Right renal pelvis (tissue), 4 donors: ENCODE measurements at places on chromosomes 7 and 10.

DNA sequence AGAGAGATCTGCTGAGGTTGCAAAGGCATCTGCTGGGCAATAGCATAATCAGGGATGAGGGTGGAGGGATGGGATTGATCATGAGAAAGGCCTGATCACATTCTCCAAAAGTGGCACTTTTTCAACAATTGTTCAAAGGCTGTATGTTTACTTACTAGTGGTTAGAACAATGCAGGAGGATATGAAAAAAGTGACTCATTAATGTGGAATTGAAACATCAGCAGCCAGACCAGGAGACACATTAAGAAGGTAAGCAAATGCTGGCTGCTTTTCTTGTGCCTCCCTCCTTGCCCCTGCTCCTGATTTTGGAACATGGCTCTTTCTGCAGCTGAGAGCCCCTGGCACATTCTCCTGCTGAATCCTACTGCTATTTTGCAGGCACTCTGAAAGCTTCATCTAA is 63.5 kb downstream of the FAM204A start:
- no peak for DNase-seq

- no peak for DNase-seq
Observed at GRCh38 chr7:96654630-96655188, 54.9 kb downstream of the SEM1 start.

GRCh38 chr10:104337985-104338735 is at the start of gene ITPRIP:
TSS of gene ITPRIP (minus strand) at chr10:104338465. CDS start at chr10:104316051, 22,414 bp downstream.
- no peak for DNase-seq

- no peak for DNase-seq
Observed at GRCh38 chr7:48350515-48350914, 179.3 kb downstream of the ABCA13 start.

DNA sequence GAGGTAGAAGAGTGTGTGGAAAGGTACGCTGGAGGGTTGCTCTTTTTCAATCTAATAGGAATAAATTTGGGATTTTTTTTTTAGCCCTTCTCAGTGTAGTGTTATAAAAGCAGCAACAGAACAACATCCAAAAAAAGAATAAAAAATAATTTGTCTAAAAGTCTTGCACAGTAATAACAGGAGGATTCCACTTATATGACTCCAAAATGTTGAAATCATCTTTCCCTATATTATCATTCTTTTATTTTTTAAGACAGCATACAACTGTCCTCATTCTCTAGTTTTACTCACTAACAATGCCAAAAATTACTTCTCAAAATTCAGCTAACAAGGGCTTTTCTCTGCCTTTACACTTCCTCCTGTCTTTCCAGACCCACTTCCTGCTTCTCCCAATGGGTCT is 27.8 kb downstream of the IL2RA start:
- no peak for DNase-seq

GRCh38 chr10:35898716-35899440 is 256.8 kb upstream of the FZD8 start:
- no peak for DNase-seq

DNA sequence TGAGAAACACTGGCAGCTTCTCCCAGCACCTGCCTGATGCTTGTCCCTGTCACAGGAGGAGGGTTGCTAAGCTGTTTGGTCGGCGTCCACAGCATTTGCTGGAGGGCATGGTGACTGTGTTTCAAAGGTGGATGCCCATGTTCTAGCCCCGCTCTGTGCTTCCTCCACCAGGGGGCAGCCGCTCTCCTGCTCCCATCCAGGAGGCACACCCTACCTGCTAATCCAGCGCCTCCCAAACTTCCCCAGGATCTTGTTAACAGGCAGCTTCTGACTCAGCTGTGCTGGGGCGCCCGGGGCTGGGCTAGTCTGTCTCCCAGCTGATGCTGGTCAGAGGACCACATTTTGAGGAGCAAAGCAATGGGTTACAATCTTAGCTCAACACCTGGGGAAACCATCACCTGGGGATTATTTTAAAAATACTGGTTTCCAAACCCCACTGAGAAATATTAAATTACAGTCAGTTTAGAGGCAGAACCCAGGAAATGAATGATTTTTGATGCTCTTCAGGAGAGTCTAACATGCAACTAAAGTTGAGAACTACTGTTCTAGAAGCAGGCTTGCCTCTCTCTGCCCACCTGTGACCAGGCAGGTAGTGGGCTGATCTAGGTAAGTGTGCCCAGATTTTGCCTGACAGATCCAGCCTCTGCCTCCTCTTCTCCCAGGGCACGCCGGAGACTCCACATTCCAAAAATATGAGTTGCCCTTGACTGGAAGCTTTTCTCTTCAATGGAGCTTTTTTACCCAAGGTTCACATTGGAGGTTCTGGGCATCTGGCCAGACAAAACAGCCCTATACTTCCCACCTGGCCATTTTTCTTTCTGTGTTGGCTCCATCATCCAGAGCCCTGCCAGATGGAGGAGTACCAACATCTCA is 92.7 kb upstream of the GPR26 start:
- no peak for DNase-seq

DNA sequence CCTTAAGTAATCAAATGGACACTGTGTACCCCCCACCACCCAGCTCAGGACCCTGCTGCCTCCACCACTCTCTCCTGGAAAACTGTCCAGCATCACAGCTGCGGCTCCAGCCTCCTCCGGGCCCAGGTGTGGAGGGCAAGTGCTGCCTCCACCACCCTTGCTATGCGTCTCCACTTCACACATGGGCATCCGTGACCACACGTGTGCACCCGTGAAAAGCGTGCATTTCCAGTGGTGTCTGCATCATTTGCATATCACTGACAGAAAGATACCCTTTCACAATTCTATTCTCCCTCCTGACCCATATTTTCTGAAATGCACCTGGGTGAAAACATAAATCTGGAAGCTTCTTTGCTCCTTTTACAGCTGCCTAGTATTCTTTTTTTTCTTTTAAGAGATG is 89.7 kb upstream of the PDGFA start:
- no peak for DNase-seq

GRCh38 chr7:64685741-64686140 is 19.8 kb downstream of the ZNF107 start:
- DNase-seq = no peak

GRCh38 chr7:111229916-111230315 is 139.0 kb downstream of the LRRN3 start:
- no peak for DNase-seq

GRCh38 chr7:47313564-47313963 is 268.3 kb downstream of the TNS3 start:
- DNase-seq = no peak

GRCh38 chr10:14385596-14386593 is 55.2 kb upstream of the FRMD4A start:
- no peak for DNase-seq

DNA sequence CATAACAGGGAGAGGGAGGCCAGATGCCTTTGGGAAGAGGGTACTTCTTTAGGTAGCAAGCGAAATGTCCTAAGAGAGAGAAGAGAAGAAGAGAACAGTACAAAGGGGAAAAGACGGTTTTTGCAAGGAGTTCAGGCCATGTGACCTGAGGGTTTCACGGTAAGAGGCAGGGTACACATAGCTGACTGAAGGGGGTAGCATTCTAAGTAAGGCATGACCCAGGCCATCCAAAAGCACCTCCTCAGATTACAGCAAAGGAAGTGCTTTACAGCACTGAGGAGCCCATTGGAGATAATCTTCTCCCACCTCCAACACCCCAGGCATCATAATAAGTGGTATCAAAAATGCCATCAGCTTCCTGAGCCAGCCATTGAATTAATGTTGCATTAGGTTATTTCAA is 258.2 kb upstream of the NPY start:
- DNase-seq = no peak

DNA sequence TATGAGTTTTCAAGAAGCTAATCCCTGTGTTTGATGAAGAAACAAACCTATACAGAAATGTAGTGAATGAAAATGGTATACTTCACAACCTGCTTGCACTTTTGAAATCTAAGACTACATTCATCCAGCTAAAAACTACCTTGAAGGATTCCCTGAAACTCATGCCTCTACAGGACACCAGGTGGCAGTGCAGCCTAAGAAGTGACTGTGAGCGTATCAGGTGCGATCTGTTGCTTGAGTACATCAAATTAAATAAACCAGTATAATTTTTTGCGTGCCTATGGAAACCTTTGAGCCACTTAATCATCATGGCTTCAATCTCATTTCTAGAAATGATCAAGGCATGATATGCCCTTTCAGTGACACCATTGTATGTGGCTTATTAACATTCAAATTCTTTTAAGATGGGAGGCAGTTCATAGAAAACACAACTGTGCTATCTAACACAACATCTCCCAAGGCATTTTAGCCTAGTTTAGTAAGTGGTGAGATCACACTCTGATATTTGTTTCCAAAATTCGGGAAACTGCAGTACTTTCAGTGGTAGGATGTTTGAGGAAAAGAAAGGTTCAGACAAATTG is 57.4 kb downstream of the PPP1R17 start:
- DNase-seq = peak; percentile 61

- DNase-seq = peak; percentile 24
Observed at GRCh38 chr10:99431190-99431760, 851 bp upstream of the GOT1 start.

- DNase-seq = no peak
Observed at GRCh38 chr7:4050126-4050660, 631.9 kb upstream of the FOXK1 start.

DNA sequence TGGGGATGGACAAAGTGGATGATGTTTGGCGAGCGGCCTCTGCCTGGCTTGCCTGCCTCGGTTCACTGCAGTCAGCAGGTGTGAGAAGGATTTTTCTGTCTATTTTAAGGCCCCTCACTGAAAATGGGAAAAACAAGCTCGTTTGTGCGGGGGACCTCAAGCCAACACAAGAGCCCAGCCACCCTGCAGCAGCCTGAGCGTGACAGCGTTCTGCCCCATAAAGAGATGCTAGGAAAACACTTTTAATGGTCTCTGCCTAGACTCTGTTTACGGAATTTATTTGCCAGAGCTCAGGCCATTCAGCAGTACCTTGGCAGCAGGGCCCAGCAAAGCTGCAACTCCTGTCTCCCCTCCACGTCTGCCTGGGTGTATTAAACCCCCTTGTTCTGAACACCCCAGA is 131.7 kb downstream of the GRK5 start:
- DNase-seq = no peak

DNA sequence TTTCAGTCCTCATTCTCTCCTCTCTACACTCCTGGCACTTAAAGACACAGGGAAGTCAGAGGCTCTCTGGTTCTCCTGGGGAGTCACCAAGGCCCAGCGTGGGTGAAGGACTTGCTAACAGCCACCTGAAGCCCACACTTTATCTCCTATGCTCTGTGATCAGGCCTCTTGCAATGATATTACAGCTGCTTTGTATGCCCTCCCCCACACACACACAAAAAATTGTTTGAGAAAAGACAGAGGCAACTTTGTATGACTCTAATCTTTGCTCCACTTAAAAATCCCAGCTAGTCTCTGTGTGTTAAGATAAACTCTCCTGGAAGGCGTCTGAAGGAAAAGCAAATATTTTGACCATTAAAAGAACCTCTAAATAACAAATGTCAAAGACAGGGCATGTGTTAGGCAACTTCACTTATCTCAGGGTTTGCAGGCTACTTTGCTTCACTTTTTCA is 507.2 kb downstream of the TNS3 start:
- no peak for DNase-seq

DNA sequence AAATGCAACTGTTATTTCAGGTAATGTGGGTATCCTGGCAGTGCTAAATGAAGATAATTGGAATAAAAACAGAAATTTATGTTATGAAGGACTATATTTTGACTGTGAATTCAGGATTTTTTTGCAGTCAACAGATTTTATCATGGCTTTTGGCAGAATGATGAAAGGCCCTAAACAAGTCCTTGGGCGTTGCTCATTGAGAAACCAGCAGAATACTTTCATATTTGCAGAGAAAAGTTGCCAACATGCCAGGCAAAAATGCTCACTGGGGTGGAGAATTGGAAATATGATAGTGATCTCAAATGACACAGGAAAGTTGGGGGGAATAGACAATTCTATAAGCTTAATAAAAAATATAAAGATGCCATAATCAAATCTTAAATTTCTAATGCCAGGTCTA is 121.1 kb downstream of the GPR85 start:
- no peak for DNase-seq

DNA sequence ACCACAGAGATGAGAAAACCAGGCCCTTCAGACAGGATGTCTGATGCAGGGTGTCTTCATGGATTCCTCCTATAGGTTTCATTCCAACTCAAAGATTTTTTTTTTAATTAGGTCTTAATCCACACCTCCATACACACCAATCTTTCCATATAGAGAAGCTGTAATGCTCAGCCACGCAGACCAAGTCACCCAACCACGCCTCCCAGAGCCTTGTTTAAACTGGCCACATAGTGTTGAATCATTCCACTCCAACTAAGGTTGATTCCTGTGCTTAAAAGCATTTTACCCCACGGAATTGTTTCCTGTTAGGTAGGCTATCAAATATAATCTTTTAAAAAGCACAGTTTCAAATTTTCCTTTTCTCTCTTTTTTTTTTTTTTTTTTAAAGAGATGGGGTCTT is 153.6 kb downstream of the TYW1B start:
- no peak for DNase-seq

DNA sequence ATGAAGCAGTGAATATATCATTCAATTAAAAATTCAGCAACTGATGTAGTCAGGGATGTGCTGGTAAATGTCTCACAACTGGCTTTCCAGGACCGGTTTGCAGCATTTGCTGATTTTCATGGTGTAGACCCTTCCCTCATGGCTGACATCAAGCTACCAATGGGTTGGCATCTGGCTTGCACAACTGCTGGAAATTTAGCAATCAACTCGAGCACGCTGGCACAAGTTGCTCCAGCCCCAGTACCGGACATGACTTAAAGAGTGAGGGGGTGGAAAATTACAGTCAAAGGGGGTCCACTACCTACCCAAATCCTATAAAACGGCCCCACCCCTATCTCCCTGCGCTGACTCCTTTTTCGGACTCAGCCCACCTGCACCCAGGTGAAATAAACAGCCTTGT is 198.4 kb upstream of the NRP1 start:
- no peak for DNase-seq

- DNase-seq = no peak
Observed at GRCh38 chr10:90999512-91000172, 78.8 kb upstream of the ANKRD1 start.

DNA sequence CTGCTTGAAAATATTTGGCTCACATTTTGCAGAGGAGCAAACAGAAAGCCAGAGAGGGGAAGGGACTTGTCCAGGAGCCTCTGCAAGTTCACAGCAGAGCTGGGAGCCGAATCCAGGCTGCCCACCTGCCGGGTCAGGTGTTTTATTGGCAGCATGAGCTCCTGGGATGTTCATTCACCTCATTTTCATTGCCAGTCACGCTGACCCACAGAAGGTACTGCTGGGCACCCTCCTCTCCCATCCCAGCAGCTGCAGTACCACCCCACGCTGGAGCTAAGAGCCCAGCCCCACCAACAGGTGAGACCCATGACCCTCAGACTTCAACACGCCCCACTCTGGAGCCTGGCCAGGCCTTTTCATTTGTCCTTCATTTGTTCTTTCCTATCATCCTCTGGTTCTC is 102.7 kb downstream of the GRID1 start:
- no peak for DNase-seq
